ENCODE measurements at places on chromosomes 7 and 10.
A peak's percentile ranks its signal among the peaks of the same experiment; 100 is the strongest.

DNA sequence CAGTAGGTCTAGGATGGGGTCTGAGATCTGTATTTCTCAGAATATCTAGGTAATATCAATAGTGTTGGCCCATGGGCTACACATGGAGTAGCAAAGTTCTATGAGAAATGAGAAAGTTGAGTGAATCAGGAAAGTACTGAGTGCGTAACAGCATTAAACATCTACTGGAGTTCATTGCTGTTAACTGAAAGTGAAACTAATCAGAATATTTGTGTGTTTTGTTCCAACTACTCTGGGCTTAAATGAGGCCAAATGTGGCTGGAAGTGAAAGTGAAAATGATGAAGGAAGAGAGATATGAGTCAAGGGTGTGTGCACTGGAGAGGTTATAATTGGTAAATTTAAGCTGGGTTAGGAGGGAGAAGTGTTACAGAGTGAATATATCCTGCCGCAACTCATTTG lies 46.5 kb downstream of the TMEM106B start:
- DNase-seq: no peak

DNA sequence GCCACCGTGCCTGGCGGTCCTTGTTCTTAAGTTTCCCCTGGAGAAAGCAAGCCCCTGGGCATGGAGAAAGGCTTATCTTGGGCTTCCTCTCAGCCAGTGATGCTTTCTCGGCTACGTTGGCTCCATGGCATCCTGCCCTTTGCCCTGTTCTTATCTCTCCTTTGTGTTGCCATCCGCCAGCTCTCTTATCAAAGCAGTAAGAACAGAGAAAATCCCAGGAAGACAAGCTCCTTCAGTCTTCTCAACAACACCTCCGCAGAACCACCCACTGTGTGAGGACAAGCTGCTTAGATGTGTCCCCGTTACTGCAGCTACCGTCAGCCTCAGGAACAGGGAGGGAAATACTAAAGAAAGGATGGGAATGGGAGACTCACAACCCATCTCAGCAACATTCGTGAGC lies 3.3 kb downstream of the PLEKHS1 start:
- no peak for DNase-seq

- DNase-seq: no peak
Measured at GRCh38 chr10:89183571-89183970, 23.5 kb downstream of the CH25H start.

- no peak for DNase-seq
Measured at GRCh38 chr7:108419961-108420908, 36.0 kb downstream of the NRCAM start.

GRCh38 chr10:63423494-63423893 lies 42.3 kb downstream of the JMJD1C start:
- no peak for DNase-seq

GRCh38 chr10:44849936-44850335 lies 61.2 kb upstream of the TMEM72 start:
- no peak for DNase-seq

GRCh38 chr10:17474595-17475323 lies 20.4 kb upstream of the ST8SIA6 start:
- DNase-seq: no peak

GRCh38 chr10:14162629-14163344 lies 167.9 kb downstream of the FRMD4A start:
- no peak for DNase-seq

DNA sequence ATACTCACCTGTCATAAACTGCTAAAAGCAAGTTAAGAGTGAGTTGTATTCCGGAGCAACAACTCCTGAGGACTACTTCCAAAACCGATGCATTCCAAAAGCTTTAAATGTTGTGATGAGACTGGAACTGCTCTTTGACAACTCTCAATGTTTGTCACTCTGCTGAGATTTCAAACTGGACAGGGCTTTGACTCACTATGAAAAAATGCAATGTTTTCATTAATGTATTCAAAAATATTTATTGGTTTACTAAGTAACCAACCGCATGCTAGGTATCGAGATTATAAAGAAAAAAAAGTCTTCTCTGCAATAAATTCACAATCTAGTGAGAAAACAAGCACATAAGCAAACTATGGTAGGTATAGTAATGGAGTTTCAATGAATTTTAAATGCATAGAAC lies 107.9 kb upstream of the GNAI1 start:
- no peak for DNase-seq

GRCh38 chr7:74493295-74493694 lies 39.6 kb downstream of the GTF2IRD1 start:
- no peak for DNase-seq

GRCh38 chr10:29861811-29862505 lies 197.4 kb downstream of the JCAD start:
- peak; percentile 34 for DNase-seq

DNA sequence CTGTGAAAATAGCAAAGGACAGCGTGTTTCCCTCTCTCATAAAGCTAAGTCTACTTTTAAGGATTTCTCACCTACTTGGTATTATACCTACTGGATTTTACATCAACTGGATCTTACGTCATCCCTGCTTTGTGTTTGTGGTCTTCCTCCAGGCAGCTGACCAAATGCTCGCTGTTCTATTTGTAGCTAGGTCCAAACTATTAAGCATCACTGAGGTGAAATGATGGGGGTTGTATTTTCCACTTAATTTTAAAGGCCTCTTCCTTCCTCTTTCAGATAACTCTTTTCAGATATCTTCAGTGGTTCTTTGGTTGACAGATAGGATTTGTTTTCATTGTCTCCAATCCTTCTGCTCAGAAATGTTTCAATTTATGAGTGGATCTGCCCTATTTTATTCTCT lies 169.7 kb downstream of the RNLS start:
- DNase-seq: no peak

DNA sequence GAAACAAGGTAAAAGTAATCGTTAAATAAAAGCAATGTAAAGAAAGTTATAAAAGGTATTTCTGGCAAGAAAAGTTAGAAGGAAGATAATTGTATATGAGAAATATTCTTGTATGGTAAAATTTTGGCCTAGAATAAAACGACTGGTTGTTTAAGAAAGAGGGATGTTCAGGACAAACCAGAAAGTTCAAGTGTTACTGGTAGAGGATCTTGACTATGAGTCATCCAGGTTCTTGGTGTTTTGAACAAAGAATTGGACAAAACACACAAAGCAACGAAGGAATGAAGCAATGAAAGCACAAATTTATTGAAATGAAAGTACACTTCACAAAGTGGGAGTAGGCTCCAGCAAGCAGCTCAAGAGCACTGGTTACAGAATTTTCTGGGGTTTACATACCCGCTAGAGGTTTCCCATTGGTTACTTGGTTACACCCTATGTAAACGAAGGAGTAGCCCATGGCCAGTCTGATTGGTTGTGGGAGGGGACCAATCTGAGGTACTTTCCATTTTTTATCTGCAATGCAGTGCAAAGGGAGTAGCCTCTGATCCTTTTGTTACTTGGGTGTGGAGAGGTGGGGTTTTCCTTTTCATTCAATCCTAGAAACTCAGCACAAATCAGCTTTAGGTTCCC lies 22.4 kb upstream of the GARS1 start:
- DNase-seq: no peak

DNA sequence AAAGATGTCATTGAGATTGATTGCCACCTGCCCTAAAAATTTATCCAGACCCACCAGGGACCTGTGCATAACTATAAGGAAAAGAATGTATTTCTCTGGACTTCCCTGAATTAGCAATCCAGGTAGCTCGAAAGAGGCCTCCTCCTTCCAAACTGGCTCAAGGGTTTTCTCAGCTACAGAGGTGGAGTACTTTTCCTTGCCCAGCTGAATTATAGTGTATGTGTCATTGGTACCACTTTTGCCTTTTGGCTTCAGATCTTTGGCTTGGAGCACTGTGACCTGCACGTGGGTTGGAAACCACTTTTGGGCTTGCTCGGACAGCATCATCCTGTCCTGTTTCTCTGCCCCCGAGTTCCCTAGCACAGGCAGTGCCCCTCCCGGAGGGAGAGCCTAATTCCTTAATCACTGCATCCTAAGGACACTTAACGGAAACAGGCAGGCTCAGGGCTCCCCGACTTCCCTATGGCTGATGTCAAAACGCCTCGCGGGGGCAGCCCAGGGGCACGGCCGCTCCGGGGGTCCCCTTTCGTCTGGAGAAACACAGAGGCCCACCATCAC lies 825 bp downstream of the RAB11FIP2 start:
- no peak for DNase-seq
